Nephron progenitor cell (in vitro differentiated cells): ENCODE measurements at places on chromosomes 2 and 18.

GRCh38 chr2:169082995-169083394, 13.6 kb downstream of the DHRS9 start:
- DNase-seq: no peak

DNA sequence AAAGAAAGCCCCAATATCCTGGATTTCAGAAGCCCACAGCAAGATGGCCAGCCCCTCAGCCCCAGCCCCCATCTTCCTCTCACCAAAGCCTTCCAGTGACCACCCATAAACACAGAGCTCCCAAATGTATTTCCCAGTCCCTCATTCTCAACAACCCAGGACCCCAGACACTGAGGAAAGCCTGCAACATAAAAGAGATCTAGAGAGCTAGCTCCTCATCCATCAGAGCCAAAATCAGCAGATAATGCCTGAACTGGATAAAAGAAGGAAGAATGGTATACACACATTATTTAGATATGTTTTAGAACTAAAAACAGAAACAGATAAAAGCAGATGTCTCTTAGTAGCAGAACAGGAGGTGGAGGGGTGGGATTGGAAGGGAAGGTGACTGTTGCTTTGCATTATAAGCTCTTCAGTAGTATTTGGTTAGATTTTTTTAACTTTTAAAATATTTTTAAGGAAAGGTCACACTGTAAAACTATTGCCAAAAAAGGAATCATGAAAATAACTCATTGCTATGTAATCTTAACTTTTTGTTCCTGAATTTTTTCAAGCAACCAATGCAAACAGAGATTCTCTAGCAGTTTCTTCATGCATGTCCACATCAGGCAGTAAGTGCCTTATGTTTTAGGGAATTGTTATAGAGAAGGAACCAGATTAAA, 144.2 kb upstream of the PKDCC start:
- DNase-seq: no peak

DNA sequence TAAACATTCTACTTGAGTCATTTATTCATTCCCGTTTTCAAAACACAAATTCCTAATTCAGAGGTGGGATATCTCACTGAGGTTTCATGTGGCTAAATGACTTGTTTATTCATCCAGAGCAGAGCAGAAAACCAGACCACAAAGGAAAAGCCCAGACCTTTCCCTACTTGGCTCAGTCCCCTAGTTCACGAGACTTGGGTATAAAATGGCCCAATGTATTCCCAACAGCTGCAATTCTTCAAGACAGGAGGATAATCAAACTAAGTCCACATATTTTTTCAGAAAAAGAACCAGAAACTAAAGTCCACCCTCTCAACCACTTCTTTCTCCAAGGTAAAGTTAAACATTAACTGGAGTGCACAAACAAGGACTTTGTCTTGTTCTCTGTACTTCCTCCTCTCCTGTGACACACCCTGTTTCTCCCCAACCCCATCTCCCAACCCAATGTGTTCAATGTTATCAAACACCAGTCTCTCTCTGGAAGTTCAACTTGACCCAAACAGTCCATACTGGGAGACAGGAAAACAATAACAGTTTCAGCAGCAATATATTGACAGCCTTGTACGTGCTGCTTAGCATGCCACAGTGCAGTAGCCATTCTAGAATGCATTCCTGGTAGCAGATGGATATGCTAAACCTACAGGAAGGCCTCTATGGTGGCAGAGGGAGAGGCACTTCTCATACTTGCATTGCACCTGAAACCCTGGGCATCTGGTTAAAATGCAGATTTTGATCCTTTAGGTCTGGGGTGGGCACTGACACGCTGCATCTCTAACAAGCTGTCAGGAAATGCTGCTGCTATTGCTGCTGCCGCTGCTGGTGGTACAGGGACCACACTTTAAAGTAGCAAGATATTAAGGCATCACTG, 110.7 kb downstream of the INO80D start:
- DNase-seq: no peak

GRCh38 chr2:181446985-181447384, 10.2 kb upstream of the ITGA4 start:
- no peak for DNase-seq

DNA sequence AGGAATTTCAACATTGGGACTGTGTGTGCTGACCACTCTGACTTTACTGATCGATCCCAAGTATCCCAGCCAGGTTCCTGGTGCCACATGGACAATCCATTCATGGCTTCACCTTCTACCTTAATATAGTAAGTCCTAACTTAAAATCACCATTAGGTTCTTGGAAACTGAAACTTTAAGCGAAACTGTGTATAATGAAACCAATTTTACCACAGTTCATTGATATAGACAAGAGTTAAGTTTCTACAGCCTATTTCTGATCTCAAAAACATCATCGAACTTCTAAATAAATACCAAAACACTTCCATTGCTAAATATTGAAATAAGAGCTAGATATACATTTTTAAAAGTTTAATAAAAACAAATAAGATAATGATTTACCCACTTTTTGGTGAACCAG, 4.4 kb upstream of the EXOC6B start:
- no peak for DNase-seq

DNA sequence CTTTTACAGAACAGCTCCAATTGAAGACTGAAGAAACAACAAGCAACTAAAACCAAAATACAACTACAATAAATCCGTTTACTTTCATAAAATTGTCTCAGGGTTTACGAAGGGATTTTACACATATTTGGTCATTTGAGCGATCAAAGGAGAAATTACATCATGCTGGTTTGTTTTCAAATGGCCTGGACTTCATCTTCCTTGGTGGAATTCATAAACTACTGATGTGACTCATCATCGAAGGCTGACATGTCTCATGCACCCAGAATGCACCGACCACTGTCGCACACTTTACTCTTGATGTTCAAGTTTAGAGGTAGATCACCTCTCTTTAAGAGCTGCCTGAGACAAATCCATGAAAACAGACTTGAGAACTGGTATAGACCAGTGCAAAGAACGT, 25.6 kb upstream of the PMAIP1 start:
- DNase-seq: no peak

- peak; percentile 11 for DNase-seq
Observed at GRCh38 chr2:69559442-69560146, 83.9 kb downstream of the AAK1 start.

DNA sequence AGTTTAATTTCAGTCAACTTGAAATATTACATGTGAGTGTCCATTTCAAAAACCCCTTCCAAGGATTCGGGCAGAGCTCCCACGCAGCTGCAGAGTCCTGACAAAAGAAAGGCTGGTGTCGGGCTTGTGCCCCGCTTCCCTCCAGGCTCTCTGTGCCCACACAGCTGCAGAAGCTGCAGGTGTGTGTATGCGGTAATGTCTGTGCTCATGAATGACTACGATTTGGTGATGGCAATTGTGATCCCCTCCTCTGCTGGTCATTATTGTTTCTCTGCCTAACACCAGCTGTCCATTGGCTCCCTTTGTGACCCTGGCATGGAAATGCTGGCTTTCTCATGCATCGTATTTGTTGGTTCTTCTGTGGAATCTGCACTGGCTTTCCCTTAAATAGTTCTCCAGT, 224.8 kb downstream of the NUP35 start:
- no peak for DNase-seq

DNA sequence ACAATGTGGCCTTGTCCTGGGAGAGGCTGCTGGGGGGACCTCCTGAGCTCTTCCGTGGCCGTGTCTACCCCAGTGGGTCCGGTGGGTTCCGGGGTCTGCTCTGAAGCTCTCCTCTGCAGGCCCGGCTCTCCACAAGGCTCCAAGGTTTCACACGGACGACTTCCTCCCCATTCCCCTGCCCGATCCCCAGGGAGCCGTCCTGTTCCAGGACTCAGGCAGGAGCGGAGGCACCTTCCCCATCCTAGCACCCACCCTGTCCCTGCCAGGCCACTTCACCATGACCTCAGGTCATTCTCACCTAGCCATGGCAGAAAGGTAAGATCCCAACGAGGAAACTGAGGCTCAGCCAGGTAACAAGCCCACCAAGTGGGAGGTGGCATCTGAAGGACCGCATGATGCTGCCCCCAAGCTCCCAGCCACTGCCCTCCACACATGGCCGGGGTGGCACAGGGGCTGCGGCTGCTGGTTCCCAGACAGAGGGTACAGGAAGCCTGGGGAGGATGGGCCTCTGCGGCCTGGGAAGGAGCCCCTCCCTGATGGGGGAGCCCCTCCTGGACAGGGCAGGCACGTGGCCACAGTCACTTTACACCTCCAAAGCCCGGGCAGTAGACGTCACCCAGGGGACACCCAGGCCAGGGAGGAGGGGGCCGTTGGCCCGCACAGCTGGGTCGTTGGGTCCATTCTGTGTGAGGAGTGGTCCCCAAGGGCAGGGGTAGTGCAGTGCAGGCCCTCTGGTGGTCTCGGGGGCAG, 274.0 kb downstream of the NDUFA10 start:
- no peak for DNase-seq

DNA sequence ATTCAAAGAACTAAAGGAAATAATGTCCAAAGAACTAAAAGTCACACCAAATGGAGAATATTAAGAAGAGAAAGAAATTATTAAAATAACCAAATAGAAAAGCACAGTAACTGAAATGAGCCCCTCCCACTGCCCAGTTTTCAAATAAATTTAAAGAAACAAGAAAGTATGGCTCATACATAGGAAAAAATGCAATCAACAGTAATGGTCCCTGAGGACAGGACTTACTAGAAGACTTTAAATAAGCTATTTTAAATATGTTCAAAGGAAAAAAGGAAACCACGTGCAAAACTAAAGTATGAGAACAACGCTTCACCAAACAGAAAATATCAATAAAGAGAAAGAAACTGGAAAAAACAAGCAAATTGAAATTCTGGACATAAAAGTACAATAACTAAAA, 58.9 kb downstream of the TMEM131 start:
- no peak for DNase-seq

- no peak for DNase-seq
Observed at GRCh38 chr2:205689820-205690219, 7.5 kb downstream of the NRP2 start.

- DNase-seq: no peak
Observed at GRCh38 chr2:188382107-188382506, 90.4 kb downstream of the GULP1 start.

GRCh38 chr2:25421289-25421688, 79.6 kb upstream of the DNMT3A start:
- no peak for DNase-seq

- no peak for DNase-seq
Observed at GRCh38 chr2:85367180-85367579, 12.6 kb downstream of the ELMOD3 start.

GRCh38 chr2:212959471-212960117, 191.8 kb downstream of the IKZF2 start:
- no peak for DNase-seq

DNA sequence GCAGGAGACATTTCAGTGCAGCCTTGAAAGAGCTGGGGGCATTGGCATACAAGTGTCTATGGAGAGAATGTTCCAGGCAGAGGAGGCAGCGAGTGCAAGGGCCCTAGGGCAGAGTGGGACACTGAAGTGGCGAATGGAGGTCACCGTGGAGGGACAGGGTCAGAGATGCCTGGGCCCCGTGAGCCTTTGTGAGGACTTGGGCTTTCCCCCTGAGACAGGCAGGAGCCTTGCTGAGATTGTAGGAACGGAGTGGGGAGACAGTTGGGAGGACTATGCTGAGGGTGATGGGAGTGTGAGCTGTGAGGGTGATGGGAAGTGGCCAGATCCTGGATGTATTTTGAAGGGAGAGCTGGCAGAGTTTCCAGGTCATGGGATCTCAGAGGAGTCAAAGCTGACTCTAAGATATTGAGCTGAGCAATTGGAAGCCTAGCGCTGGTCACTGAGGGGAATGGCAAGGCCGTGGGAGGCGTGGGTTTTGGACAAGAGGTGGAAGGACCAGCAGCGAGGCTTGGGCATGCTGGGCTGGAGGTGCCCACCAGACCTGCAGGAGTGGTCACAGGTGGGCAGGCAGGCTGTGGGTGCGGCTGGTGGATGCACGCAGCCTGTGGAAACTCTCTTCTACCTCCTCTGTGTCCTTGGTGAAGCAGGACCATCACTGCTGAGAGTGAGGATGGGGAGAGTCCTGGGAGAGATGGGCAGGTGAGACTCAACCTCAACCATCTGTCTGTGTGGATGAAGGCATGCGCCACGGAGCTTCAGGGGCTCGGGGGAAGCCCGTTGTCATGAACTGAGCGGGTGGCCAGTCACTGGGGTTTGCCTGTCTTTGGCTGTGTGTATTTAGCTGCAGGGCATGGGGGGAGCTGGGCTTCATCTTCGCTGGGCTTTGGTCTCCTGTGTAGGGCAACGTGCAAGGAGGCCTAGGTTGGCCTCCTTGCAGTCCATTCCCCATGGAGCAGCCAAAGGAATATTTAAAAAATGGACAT, 241.2 kb upstream of the HS6ST1 start:
- no peak for DNase-seq

- DNase-seq: no peak
Observed at GRCh38 chr2:177640423-177640822, 247.8 kb downstream of the AGPS start.

GRCh38 chr2:10372203-10372861, 69.6 kb downstream of the HPCAL1 start:
- DNase-seq: no peak

- DNase-seq: no peak
Observed at GRCh38 chr2:101153077-101153707, 2.0 kb upstream of the TBC1D8 start.

DNA sequence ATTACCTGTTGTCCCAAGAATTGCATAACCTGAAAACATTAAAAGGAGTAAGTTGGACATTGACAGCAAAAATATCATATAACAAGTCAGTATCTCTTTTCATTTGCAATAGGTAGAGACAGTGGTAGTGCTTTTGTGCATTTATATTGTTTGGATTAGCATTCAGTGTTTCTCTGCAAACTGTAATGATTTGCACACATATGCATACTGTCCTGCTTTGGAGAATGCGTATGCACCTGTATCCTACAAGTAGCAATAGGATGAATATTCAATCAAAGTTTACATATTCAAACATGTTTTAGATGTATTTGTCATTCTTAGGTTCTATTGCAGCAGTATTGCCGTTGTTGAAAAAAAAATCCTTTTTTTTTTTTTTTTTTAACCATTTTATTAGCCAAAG, 201.9 kb downstream of the ZNF407 start:
- DNase-seq: no peak

GRCh38 chr2:191025135-191025534, 11.2 kb upstream of the STAT1 start:
- no peak for DNase-seq

GRCh38 chr2:61694312-61695274, 156.4 kb upstream of the XPO1 start:
- peak; percentile 95 for DNase-seq
